Thoracic aorta (tissue), 2 donors: ENCODE measurements at places on chromosomes 3 and 15.

GRCh38 chr15:24772686-24773373 lies 97.3 kb downstream of the NPAP1 start:
- no peak for DNase-seq

GRCh38 chr3:151093905-151094304 lies 8.4 kb downstream of the MED12L start:
- no peak for DNase-seq

DNA sequence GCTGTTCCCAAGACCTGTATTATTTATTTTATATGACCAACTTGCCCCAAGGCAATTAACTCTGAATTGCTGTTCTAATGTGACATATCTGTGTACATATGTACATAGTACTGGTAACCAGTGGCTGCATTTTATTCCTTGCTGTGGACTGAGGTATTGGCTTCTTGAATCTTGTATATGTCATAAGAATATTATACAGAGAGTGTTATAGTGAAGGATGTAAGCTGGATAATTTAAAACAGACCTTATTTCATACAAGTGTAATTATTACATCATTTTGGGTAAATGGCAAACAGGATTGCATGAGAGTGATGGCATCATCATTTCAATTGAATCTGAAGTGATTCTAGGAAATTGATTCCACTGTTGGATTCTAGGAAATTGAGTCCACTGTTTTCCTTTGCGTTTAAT lies 32.9 kb downstream of the B3GALNT1 start:
- no peak for DNase-seq

DNA sequence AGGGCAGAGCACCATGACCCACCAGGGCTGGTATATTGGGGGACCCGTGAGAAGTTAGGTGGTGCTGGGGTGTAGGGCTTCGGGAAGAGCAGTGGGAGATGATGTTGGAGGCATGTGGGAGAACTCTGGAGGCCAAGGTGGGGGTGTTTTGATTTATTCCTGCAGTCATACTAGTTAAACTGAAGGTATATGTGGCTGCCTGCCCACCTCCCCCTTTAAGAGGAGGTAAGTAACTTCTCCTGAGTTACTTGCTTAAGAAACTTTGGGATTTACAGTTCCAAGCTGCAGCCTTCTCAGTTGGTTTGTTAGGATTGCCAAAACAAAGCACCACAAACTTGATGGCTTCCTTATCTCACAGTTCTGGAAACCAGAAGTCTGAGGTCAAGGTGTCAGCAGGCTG lies 73.1 kb upstream of the AGBL1 start:
- no peak for DNase-seq

DNA sequence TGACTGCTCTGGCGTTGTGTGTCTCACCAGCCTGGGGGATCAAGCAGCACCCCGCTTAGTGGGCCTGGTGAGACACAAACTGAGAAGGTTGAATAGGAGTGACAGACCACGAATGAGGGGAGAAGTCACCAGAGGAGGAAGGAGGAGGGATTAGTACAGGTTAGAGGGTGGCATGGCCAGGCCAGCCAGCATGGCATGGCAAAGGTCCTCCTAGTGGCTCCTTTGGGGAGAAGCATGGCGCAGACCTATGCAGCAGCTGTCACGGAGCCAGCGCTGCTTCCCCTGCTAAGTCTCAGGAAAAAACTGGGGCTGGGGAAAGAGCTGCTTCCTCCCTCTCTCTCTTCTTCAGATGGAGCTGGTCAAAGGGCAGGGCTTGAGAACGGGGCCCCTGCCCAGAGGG lies 48.6 kb downstream of the ZDHHC3 start:
- DNase-seq: no peak
